ENCODE measurements at places on chromosomes 4 and X.

GRCh38 chr4:165748321-165748720 lies 124.7 kb upstream of the TLL1 start:
- no peak for DNase-seq

- DNase-seq: no peak
These were observed 58.2 kb upstream of the CASK start for GRCh38 chrX:41981481-41982013.

DNA sequence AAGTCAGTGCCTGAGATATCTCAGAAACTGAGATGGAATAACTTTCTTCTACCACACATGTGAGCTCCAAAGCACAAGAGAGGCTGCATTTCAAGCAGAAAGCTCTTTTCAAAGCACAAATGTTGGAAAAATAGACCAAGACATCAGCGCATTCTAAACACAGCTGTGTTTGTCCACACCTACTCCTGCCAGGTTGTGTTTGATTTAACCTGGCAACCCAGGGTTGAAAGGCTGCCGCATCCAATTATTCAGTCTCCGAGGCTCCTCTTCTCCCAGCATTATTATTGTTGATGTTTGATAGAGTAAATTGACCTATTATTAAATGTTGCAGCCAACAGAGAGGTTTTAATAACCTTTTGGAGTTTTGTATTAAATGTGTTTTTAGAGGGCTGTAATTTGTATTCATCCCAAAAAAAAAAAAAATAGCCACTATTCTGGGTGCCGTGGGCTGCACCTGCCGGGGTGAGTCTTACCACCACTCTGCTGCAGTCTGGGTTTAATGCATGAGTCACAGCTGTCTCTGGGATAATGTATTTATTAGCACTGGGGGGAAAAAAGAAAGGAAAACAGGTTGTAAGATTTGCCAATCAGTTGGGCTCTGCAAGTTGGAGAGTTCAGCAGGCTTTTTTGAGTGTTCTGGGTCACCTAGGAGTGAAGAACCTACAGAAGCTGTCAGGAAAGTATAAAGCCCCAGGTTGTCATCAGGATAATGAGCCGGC lies 105.2 kb upstream of the NOCT start:
- no peak for DNase-seq

DNA sequence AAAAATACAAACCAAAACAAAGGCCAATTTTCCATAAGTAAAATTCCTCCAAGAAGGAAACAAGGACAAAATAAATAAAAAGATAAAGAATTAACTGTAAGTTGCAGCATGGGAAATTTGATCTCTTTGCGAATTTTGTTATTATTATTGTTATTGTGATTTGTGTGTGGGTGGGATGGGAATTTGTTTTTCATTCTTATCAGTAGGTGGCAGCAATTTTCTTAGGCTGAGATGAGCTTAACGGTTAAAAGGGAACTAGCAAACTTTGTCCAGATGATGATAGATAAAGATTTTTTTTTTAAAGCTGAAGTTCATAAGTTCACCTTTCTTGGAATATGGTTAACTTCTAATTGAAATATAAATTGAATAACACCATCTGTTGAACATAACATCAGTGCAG lies 83.2 kb upstream of the IL1RAPL2 start:
- no peak for DNase-seq

DNA sequence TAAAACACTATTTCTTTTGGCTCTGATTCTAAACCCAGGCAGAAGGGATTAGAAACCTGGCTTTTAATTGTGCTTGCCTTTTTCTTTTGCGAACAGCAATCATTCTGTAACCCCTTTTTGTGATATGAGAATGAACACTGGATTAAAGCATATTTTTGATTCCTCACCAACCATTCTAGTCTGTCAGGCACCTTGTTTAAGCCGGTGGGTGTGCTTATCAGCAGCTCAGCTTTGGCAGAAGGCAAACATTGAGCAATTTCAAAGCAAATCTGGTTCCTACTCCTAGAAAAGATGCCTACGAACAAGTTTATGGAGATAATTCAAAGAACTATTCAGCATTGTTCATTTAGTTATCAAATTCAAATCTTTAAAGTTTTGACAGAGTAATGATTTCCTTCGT lies 265.1 kb upstream of the FAM241A start:
- DNase-seq: no peak

GRCh38 chr4:123676071-123676889 lies 279.7 kb downstream of the SPRY1 start:
- no peak for DNase-seq

DNA sequence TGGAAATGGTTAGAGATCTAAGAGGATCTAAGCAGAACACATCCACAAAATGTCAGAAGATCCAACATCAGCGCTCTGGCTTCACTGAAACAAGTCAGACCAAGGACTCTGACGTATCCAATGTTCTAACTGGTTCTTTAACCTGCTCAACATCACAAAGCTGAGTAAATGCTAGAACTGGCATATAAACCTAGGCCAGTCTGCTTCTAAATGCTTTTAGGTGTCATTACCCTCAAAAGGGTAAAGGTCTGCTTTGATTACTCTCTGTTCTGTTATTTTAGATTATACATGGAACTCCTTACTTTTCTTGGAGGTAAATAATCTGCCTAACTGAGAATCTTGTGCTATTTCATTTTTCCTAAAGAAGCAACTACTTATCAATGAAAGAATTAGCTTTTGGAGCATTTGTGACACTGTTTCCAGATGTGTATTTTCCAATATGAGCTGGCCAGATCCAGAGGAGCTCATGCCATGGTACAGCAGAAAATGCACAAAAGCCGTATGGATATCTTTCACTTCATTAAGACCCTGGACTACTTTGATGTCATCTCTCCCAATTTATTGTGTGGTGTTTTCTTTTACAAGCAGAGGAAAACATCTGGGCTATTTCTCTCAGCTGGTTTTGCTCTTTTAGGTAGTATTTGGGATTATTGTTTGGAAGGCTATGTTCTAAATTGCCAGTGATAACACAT lies 123.5 kb downstream of the RASGEF1B start:
- no peak for DNase-seq

DNA sequence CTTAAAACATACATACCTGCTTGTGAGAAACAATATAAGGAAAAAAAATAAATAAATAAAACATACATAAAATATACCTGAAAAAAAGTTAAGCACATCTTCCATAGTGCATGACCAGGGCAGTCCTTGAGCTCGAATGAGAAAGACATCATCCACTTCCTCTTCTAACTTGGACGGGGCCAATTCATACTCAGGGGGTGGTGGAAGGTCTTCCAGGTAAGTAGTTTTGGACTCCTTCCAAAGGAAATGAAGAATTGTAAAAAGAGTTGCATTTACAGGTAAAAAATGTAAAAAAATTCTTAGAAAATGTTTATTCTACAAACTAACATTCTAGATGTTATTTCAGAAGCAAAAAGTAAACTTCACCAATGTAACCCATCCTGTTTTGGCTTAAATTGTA lies 3.6 kb downstream of the GRSF1 start:
- no peak for DNase-seq

GRCh38 chr4:157291071-157291470 lies 70.5 kb downstream of the GRIA2 start:
- no peak for DNase-seq

DNA sequence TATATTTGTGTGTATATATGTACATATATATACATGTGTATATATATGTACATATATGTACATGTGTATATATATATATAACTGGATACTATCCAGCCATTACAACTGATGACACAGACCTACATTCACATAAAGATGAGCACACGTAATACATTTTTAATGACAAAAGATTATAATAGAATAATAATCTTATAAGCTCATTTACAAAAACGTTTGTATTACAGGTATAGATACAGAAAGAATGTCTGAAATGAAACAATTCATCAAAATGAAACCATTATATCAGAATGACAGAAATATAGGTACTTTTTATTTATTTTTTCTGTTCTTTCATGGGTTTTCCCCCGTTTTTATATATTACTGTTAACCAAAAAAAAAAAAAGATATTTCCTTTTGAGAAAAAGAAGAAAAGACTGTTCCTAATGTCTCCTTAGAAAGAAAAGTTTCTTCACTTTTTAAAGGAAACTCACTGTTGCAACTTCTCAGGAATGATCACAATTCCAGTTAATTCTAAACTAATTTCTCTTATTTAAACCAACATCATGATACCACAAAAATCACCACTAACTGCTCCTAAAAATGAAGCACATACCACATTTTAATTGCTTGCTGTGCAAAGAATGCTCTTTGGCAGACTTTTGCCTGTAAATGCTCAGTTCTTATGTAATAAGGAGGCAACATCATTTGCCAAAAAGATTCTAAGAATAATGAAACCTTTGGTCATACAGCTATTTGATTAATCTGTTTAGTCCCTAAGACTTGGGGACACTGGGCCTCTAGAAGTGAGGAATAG lies 18.9 kb downstream of the LEF1 start:
- DNase-seq: no peak

DNA sequence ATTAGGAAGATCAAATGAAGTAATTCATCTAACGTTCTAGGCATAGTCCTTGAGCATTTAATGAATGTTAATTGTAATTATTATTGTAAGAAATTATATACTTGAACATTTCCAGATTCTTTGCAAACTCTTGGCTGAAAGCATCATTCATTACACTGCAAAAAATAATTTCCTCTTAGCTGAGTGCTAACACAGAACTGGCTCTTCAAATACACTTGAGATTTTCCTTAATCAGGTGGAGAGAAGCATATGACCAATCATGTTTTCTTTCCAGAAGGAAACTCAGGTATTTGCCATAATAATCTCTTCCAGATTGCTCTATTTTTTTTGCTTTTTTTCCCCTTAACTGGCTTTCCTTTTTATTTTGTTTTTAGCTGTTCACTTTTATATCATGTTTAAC lies 42.5 kb downstream of the SLC39A8 start:
- DNase-seq: no peak

DNA sequence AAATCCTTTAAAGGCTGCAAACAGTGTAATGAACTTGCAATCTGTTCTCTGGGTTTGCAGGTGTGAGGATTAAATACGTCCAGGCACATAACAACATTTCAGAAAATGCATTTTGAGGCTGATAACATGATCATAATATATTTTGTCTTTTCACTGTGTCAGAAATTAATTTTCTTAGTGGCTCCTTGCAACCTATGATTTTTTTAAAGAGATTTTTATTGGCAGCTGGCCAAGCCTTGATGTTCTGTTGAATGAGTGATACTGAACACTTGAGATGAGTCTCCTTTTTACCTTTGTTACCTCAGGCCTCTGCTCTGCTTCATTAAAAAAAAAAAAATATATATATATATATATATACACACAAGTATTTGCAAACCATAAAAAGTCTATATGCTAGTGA lies 68.2 kb upstream of the TENM3 start:
- DNase-seq: no peak

- DNase-seq: no peak
These were observed 389.4 kb downstream of the OPHN1 start for GRCh38 chrX:68043713-68044438.

DNA sequence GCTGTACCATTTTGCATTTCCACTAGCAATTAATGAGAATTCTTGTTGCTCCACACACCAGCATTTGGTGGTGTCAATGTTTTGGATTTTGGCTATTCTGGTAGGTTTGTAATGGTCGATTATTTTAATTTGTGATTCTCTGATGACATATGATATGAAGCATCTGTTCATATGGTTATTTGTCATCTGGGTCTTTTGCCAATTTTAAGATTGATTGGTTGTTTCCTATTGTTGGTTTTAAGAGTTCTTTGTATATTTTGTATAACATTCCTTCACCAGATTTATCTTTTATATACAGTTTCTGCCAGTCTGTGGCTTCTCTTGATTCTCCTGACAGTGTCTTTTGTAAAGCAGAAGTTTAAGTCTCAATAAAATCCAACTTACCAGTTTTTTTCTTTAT lies 18.5 kb upstream of the BDH2 start:
- DNase-seq: no peak

- no peak for DNase-seq
These were observed 3.2 kb downstream of the SLC9A7 start for GRCh38 chrX:46755671-46756070.

Data from NCI-H1048 (cell line).